ENCODE measurements at places on chromosomes 3 and 15.

DNA sequence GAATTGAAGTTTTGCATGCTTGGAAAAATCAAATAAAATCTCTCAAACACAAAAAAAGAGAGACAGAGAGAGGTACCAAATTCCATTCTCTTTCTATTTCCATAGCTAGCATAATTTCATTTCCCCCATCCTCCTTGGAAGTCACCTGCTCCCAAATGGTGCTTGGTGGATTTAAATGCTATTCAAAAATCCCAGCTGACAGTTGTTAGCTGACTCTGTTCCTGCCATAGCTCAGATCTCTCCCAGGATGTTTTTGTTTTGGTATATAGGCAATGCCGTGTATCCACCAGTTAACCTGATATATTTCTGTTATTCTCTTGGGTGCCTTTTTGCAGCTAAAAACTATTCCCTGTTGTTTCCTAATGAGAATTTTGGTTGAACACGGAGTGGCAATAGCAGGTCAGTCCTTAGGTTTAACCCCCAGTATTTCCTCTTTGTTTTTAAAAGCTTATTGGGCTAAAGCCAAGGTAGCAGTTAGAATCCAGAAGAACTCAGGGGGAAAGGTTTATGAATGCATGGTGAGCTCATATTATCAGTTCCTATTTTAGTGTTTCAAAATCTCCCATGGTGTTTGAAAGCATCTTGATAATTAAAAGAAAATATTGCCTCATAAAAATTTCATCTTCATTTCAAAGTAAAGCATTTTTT is 240.0 kb upstream of the GBE1 start:
- no peak for DNase-seq

DNA sequence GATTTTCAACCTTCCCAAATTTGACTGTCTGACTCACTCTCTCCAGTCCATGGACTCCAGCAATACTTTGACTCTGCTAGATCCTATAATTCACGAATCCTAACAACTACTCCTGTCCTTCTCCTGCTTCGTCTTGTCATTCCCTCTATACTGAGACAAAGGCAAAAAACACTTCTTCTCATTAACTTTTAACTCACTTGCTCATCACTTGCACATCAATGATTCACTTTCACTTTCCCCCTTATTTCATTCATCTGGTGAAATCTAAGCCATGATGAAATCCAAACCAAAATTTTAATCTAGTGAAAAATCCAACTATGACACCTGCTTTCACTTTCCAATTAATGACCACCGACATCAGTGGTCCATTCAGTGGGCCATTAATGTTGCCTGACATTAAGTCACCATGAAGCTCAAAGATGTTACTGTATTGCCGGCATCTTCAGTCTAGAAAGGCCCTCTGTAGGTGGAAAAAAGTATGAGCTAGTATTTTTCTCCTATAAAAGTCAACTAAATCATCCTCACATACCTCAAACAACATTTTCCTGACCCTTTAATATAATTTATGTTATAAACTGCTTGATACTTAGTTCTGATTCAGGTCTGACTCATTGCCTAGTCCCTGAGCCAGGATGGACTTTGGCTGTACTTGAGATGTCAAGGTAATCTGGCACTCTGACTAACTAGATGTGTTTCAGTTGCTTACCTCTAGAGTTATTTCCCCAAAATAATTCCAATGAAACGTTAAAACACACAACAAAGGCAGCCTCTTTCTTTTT is 158.6 kb downstream of the CNTN6 start:
- no peak for DNase-seq

GRCh38 chr3:44125246-44125645 is 116.4 kb upstream of the TOPAZ1 start:
- no peak for DNase-seq

GRCh38 chr3:100877286-100877685 is 115.9 kb downstream of the ABI3BP start:
- DNase-seq, result no peak

DNA sequence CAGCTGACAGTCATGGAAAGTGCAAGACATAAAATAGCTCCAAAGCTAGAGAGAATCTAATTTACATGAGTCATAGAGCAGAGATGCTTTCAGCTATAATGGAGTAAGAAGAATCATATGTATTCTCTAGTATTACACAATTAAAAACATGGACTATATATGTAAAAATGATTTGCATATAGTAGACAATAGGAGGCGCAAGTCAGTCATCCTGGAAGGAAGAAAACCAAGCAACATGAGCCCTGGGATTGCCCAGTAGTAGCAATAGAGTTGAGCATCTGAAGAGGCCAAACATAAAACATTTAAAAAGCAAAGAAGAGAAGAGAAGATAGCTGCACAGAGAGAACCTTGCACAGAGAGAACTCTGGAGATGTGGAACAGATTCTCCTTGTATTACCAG is 455.0 kb downstream of the EPHA3 start:
- no peak for DNase-seq
